ENCODE measurements at places on chromosomes 12 and 14. TPM values are rescaled to one million over a fixed set of nuclear protein-coding genes. Genes with fewer than 3 reads are reported as not detected.

DNA sequence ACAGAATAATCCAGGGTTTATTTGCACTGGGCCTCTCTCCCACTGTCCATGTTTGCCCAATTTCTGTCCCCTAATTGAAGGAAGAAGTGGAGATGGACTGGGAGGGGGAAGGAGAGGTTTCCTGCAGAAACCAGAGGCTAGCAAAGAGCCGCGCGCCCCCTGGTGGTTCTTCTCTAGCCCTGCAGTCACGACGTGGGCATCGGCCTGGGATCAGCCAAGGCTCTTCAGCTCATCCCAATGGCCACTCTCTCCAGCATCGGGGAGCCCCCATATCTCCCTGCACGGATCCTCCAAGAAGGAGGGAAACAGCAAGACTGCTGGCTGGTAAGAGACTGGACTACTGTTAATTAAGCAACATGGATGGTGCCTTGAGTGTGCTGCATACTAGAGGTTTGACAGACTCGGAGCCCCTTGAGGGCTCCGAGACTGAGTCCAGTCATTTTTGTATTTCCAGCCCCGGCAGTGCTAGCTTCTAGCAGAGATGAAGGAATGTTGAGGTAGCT, 18.7 kb downstream of the ZBTB39 start:
- no peak for DNase-seq

DNA sequence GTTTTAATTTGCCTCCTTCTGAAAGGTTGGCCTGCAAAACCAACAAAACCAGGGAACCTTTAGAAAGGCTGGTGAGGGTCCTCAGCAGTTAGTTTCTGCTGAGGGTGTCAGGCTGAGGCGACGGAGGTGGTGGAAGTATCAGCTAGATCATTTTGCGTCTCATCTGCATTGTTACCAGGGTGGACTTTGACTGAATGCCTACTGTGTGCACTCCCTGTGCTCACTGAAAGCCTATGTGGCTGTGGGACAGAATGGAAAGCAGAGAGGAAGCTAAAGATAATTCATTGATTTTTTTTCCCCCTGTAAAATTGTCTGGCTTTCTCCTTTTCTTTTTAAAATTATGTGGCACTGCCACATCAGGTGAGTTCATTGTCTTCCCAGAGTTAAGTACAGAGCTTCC, 68.4 kb upstream of the SRSF5 start:
- DNase-seq = no peak

Gene RERGL
- 9.0 TPM for total RNA-seq

Gene PPP1R36
- not detected for total RNA-seq

- DNase-seq = no peak
These were observed 99.5 kb downstream of the PRIMA1 start for GRCh38 chr14:93688820-93689219.

- no peak for DNase-seq
These were observed 11.8 kb downstream of the GCH1 start for GRCh38 chr14:54890788-54891187.

Gene TIMELESS
- 4.4 TPM for total RNA-seq

Gene IL26
- total RNA-seq = not detected

DNA sequence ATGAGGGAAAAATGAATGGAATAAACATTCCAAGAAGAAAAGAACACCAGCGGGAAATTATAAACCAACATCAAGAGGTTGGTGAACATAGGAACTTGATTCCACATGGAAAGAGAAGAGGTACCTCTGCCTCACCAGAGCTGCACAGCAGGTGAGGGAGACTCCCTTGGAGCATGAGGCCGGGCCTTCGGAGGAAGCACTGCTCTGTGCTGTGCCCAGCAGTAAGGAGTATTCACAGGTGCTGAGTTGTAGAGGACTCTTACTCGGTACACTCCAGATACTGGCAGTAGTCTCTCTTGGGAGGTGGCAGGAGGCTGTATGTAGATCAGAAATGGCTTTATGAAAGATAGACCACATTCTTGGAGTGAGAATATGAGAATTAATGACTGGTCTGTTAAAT, 76.0 kb downstream of the NPAS3 start:
- DNase-seq = no peak

GRCh38 chr12:105026411-105026810, 40.3 kb downstream of the NOPCHAP1 start:
- DNase-seq = no peak

GRCh38 chr14:91829511-91829910, 37.8 kb downstream of the TC2N start:
- no peak for DNase-seq

Gene STAC3
- total RNA-seq = 0.27 TPM

Gene RASSF9
- 3.2 TPM for total RNA-seq

DNA sequence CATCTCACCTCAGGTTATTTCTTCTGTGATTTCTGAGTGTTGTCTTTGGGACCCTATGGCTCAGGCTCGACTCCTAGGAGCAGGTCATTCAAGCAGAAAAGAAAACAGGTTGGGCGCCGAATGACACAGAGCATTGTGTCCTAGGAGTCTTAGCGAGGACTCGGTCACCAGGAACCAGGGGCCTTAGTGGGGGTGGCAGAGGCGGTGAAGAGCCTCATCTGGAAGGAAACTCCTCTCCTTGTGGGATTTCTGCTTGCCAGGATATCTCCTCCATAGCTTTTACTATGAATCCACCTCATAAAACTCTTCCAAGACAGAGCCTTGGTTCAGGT, 630 bp downstream of the PLEKHH1 start:
- no peak for DNase-seq

DNA sequence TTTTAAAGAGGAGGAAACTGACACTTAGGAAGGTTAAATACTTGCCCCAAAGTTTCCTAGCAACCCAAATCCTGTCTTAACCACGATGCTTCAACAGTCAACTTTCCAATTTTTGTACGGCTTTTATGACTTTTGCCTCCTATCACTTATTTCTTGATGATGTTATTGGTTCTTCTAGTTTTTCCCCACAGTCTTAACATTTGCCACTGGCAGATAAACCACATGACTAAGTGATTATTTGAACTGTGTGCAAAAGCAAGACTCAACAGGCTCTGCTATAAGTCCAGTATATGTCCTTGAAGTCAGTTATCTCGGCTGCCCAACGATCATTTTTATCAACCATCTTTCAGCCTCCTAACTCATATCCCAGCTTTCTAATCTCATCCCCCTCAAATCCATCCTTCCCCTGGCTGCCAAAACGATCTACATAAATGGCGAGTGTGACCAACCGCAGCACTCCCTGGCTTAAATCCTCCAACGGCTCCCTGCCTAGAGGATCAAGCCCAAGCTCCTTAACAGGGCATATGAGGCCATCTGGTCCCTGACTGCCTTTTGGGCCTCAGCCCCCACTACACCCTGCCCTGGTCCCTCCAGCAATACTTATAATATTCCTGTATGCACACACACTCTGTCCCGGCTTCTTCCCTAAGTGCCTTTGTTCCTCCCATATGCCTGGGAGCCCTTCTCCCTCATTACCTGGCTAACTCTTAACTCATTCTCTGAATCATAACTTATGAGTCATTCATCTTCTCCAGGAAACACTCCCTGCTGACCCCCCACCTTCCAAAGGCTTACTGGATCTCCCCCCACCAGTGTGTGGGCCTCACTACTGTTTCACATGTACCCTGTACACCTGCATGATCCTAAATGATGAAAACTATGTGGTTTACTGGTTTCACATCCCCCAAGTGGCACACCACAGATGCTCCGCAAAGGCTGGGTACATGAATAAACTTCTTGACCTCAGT, 8.8 kb downstream of the VPS37B start:
- no peak for DNase-seq

DNA sequence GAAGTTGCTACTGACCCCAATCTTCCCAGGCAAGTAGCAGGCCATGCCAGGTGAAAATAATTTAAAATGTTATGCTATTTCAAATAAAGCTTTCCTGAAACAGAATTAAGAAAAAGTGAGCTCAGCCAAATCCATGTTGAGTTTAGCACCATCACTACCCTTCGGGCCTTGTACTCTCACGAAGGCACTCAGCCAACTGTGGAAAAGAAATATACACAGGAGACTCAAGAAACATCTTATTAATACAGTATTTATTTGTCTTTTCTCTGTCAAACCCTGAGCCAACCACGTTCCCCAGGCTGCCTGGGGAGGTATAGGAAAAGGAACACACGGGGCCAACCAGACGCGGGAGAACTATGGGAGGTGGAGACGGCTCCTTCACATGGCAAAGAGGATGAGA, 10.9 kb downstream of the ATP5MC2 start:
- DNase-seq = no peak

Gene GPR162
- 3.1 TPM for total RNA-seq

DNA sequence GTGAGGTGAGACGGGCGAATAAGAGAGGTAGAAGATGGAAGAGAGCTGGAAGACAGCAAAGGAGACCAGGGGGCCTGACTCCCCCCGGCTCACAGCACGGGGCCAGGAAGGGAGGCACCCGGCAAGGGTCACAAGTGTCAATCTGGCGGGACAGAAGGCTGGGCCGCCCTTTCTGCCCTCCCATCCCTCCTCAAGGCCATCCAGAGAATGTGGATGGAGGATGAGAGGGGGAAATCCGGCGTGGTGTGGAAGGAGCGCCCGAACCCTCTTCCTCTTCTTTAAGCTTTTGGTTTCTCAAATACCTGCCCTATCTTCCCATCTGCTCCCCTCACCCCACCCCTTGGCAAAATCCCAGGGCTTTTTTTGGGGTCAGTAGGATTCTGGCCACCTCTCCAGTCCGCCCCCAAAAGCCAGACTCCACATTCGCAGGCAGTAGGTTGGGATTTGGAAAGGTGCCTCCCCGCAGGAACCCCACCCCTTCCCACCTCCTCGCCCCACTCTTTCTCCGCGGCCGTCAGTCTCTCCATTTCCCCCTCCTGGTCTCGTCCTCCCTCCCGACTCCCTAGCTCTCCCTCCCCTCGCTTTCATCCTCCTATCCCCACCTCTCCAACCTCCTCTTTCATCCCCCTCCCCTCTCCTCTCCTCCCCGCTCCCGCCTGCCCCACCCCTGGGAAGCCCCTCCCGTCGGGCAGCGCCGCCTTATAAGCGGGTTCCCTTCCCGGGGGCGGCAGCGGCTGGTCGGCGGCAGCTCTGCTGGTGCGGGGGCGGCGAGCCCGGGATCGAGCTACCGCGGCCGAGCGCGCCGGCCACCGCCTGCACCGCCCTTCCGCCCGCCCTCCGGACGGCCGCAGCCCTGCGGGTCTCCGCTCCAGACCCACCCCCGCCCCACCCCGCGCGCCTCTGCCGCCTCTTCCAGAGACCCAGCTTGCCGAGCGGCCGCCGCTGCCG, at the start of gene PTMS:
PTMS (plus strand) TSS at position 730 of the 948 bp plus-strand sequence. CDS start 343 bp downstream, outside the sequence.
- peak; percentile 54 for DNase-seq

GRCh38 chr12:29309320-29309902, 71.6 kb downstream of the ERGIC2 start:
- DNase-seq = no peak

GRCh38 chr14:102264775-102265174, 40.2 kb downstream of the MOK start:
- DNase-seq = no peak

DNA sequence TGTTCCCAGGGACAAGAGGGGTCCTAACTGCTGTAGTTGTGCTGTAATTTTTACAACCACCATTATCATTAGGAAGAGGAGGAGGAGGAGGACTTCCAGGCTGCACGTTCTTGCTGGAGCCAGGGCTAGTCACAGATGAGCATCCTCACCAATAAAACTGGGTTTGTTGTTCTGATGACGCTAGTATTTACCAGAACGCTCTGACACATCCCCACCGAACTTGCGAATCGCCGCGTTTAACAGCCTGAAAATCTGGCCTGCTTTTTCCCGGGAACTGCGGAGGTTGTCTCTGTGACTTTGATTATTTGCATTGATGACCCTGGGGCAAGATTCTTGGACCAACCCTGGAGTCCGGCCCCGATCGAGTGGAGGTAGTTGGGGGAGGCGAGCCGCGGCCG, 10.2 kb downstream of the TBX5 start:
- no peak for DNase-seq

GRCh38 chr14:59398841-59399240, 66.3 kb downstream of the GPR135 start:
- no peak for DNase-seq

DNA sequence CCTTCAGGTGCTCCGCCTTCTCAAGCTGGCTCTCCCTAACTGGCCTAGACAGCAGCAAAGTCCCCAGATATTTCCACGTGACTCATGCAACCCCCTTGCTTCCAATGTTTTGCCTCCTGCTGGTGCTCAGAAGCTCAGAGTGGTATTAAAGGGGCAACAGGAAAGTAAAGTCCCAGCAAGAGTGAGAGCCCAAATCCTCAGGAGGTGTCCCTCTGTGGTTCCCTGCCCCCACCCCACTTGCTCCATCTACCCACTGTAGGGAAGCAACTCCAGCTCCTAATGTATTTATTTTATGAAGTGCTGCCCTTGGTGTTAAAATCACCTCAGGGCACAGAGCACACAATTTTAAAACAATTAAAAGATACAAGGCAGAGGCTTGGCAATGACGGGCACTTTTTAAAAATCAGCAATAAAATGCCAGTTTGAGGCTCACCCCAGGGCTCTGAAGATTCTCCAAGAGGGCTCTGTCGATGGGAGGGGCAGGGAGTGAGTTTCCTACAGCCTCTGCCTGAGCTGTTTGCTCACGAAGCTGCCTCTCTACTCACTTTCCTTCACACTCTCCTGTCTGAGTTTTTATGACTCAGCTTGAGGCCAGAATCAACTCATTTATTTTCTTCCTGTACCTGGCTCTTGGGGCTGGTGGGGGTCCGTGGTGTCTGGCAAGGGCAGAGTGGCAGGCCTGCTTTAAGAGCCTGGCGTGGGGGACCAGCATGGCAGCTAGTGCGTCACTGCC, 81.9 kb upstream of the MAX start:
- DNase-seq = no peak

Gene SLC38A4
- not detected for total RNA-seq

Gene DPY19L2
- total RNA-seq = 13.5 TPM

DNA sequence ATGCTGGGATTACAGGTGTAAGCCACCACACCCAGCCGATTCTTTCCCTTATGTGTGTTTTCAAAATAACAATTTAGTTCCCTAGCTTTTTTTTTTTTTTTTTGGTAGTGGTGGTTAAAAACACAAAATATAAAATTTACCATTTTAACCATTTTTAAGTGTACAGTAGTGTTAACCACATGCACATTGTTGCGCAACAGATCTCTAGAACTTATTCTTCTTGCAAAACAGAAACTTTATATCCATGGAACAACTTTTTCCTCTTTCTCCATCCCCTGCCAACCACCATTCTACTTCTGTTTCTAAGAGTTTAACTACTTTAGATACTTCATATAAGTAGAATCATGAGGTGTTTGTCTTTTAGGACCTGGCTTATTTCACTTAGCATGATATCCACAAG, 1.1 kb upstream of the NDUFA12 start:
- DNase-seq = no peak

Gene RBM23
- total RNA-seq = 75.9 TPM

DNA sequence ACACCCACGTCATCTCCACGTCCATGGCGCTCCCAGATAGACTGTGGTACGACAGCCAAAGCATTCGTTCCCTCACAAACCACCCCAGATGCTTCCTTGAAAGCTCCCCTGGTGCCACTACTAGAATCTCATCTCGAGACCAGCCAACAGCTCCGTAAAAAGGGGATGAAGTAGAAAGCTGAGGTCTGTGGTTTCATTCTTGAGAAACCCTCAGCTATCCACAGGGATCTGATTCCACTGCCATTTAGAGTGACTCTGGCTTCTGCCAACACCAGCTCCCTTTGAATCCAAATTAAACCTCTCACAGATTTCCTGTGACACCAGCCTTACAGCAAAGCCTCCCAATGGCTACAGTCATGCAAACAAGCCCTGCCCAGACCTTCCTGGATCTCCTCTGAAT, 18.5 kb upstream of the FOXN3 start:
- DNase-seq = no peak

All from thoracic aorta (tissue), 2 donors.